H1 (cell line): ENCODE measurements at places on chromosomes 2 and 18. TPM values are rescaled to one million over a fixed set of nuclear protein-coding genes. Genes with fewer than 3 reads are reported as not detected.

The C2orf80 gene
- 1.1 and 1.3 TPM in 2 replicates for total RNA-seq

The SULT1C4 gene
- total RNA-seq, result 2.1 and 2.9 TPM in 2 replicates

The TBR1 gene
- not detected in 2 replicates for total RNA-seq

The LYG1 gene
- total RNA-seq, result 0.86 TPM in 1 of 2 replicates, not detected in the other

The FABP1 gene
- not detected in 2 replicates for total RNA-seq

The SCN3A gene
- total RNA-seq, result not detected in 2 replicates
